Suppressor macrophage treated with lipopolysaccharide for 4 hours (primary cell): ENCODE measurements at places on chromosomes 4 and X.

DNA sequence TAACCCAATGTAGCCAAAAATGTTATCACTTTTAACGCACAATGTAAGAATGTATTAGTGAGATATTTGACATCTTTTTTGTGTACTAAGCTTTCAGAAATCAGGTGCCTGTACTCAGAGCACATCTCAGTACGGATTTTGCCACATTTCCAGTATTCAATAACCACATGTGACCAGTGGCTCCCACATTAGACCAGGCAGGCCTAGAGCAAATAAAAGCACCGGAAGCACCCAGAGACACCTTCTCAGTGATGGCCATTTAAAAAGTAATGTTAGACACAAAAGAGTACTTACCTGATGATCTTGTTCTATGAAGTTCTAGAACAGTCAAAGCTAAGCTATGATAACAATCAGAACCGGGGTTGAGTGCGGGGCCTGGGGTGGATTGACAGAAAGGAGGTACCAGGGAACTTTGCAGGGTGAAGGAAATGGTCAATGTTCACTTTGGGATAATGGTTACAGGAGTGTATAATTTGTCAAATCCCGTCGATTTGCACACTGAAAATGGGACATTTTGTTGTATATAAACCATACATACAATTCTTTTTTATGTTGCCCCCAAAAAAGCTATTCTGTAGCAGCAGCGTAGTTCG is 1.2 kb downstream of the CTPS2 start:
- no peak for DNase-seq

DNA sequence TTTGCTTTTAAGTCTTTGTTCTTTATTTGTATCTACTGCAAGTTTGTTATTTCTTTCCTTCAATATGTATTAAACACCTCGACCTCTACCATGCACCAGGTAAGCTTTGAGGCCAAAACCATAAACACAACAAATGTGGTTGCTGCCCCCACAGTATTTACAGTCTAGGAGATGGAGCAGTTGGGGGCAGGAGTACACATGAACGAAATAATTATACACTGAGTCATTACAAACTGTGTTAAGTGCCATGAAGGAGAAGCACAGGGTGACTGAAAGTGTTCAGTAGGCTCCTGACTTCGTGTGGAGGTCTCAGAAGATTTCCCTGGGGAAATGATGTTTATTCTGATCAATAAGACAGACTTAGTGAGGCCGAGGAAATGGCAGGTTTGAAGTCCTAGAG is 30.3 kb downstream of the SLC25A43 start:
- DNase-seq = no peak

DNA sequence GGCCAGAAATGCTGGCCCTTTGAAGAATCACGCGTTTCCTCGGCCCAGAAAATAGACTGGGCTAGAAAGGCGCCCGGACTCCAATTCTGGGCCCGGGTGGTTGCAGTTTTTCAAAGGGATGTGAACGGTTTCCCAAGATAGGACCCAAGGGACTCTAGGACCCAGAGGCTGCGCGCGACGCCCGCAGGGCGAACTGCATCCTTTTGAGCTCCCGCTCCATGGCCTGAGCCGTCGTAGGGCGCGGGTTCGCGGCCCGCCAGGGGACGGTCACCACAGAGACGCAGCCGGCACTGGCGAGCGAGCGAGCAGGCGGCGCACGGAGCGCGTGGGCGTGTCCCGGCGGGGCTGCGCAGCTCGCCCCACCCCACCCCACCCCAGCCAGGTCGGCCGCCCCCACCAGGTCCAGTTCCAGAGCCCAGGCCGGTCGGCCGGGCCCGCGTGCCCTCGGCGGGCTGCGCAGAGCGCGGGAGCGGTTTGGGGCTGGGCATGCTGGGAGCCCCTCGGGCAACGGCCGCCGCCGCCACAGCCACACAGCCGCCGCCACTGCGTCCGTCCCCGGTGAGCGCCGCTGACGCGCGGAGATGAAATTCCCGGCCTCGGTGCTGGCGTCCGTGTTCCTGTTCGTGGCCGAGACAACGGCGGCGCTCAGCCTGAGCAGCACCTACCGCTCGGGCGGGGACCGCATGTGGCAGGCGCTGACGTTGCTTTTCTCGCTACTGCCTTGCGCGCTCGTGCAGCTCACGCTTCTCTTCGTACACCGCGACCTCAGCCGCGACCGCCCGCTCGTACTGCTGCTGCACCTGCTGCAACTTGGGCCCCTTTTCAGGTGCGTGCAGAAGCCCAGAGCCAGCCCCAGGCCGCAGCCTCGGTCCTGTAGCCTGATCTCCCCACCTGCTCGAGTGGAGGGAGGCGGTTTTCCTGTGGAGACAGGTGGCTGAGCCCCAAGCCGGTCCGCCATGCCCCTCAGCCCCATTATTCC is at the start of gene XK:
XK (plus strand) TSS at position 411 of the 979 bp plus-strand sequence; CDS start at position 582, 171 bp downstream.
- peak; percentile 9 for DNase-seq

- DNase-seq = peak; percentile 24
Observed at GRCh38 chr4:2862528-2862927, 18.9 kb downstream of the ADD1 start.

- no peak for DNase-seq
Observed at GRCh38 chr4:43049326-43049725, 156.8 kb downstream of the GRXCR1 start.

DNA sequence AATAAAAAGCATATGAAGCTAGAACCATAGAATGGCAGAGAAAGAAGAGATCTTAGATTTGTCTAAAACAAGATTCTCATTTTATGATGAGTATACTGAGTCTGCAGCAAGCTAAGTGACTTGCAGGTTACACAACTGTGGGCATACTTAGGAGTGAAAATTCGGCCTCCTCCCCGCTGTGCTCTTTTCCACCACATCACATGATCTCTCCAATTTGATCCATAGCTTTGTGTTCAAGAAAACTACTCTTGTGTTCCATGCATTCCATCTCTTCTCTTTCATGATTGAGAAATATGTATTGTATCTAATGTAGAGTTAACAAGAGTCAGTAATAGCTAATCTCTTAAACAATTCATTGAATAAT is 234.3 kb downstream of the SCFD2 start:
- no peak for DNase-seq

- DNase-seq = peak; percentile 66
Observed at GRCh38 chr4:127997534-127998388, 32.6 kb downstream of the ABHD18 start.

- DNase-seq = peak; percentile 35
Observed at GRCh38 chr4:118865091-118865708, 23.5 kb upstream of the SYNPO2 start.

GRCh38 chrX:119502727-119503483 is 34.7 kb downstream of the SLC25A5 start:
- DNase-seq = no peak

DNA sequence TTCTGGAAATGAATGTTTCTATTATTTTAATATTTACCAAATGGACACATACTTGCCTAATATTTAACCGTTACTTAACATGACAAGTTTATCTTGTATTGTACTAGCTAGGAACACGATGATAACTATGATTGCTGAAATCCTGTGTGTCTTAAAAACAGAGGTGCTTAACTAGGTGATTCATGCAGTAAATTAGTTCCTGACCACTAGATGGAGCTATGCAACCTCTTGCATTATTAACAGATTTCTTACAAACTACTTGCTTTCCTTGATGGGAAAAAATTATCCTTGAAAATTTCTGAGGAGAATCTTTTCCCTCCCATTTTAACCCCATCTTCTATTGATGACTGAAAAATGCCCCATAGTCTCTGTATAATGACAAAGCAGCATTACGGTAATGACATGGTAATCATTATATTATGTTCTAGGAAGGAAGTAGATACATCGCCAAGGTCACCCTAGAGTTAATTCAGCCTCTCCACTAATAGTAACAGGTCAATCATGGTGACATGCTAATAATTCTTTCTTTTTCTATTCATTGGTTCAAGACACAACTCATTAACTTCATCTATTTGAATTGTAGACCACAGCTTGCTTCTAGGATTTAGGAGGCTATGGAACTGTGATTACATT is 844.2 kb downstream of the RAPGEF2 start:
- DNase-seq = peak; percentile 51

GRCh38 chr4:40205259-40206198 is 8.7 kb downstream of the RHOH start:
- DNase-seq = peak; percentile 94

- DNase-seq = peak; percentile 31
Observed at GRCh38 chr4:174156239-174156826, 127.1 kb downstream of the FBXO8 start.

DNA sequence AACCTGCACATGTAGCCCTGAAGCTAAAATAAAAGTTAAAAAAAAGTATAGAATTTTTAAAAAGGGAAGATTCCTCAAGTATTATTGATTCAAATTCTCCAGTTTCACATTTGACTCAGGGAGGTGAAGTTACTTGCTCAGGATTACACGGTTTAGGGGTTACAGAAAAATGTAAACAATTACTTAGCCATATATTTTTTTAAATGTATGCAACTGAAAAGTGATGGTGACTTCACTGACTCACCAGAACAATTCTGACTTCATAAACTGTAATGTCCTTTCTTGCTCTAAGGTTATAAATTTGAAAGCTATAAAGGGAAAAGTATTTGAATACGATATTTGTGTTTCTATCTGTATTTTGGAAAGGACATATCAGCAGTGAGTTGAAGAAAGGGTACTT is 371.2 kb downstream of the SPRY1 start:
- DNase-seq = no peak

DNA sequence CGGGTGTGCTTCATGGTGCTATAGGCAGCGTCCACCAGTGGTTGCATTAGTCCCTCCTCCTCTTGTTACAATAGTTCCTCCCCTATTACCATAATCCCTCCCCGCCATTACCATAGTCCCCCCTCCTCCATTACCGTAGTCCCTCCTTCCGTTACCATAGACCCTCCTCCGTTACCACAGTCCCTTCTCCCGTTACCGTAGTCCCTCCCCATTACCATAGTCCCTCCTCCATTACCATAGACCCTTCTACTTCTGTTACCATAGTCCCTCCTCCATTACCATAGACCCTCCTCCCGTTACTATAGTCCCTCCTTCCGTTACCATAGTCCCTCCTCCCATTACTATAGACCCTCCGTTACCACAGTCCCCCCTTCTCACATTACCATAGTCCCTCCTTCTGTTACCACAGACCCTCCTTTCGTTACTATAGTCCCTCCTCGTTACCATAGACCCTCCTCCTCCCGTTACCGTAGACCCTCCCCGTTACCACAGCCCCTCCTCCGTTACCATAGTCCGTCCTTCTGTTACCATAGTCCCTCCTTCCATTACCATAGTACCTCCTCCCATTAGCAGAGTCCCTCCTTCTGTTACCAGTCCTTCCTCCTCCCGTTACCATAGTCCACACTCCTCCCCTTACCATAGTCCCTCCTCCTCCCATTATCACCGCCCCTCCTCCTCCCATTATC is 129.6 kb downstream of the DHRSX start:
- no peak for DNase-seq

- DNase-seq = no peak
Observed at GRCh38 chrX:19655032-19655431, 139.7 kb upstream of the MAP3K15 start.

DNA sequence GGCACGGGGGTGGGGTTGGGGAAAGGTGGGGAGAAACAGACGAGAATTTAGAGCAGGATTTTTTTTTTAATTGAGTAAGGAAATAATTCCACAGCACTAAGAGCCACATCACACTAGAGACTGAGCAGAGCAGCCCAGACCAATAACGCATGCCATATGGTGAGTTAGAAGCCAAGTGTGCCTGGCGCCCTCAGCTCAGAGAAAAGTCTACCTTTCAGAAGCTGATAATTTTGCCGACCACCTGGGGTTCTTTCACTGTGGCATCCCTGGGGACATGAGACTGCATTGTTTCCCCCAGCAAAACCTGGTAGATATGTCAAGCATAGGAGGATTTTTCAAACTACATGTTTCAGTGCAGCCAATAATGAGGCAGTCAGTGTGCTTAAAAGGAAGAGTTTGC is 516.8 kb downstream of the SMARCA1 start:
- no peak for DNase-seq
